NCI-H460 (cell line): ENCODE measurements at places on chromosomes 4 and X.

DNA sequence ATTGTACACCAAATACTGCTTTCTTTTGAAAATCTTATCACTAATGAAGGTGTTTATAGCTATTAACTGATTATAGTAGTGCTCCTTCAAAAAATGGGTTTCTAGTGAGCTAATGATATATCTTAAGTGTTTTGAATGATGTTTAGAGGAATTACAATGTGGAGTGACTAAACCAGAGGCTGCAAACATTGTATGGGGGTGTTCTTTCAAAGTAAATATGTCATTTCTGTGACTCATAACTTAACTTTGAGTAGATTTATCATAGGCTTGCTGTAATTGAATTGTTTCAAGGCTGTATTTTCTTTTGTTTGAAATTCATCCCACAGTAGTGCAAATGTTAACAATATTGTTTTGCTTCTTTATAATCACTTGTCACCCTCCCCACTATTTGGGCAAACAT, 141.6 kb downstream of the IL1RAPL2 start:
- DNase-seq = no peak

DNA sequence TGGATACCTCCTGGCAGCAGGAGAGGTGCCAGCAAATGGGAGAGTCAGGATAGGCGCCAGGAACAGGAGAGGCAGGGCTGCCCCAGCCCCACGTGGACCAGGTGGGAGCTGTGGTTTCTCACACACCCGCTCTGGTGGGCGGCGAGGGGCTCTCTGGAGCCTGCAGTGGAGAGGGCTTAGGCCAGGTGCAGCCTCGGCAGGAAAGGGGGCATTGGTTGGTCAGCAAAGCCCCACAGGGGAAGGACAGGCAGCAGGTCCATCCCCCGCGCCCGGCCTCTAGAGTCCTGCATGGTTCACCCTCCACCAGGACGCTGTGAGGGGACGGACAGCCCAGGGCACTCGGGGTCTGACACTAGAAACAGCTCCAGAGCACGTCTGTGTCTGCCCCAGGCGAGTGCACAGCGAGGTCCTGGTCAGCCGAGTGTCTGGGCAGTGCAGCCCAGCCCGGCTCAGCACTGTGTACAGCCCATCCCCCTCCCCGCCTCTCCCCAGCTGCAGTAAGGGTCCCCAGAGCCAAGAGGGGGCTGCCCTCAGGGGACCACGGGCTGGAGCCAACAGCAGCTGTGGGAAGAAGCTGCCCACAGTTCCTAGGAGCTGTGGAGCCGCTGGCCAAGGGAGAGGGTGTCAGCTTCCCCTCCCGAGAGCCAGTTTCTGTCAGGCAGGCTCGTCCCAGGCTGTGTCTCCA, 8.2 kb downstream of the ATP5ME start:
- no peak for DNase-seq

DNA sequence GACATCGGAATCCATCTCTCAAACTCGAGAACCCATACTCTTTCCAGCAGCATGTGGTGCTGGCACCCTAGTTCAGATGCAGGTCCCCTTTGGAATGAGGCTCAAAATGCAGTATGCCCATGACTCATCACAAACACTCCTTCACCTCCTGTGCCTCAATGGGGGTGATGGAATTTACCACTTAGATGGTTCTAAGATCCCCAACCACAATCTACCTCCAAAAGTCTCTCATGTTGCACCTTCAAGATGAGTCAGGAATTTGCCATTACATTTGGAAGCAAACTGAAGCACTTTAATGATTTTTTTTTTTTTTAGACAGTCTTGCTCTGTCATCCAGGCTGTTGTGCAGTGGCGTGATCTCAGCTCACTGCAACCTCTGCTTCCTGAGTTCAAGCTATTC, 8.5 kb upstream of the MID1 start:
- DNase-seq = no peak

- DNase-seq = no peak
These were observed 219.8 kb downstream of the SHROOM3 start for GRCh38 chr4:76654791-76655190.

DNA sequence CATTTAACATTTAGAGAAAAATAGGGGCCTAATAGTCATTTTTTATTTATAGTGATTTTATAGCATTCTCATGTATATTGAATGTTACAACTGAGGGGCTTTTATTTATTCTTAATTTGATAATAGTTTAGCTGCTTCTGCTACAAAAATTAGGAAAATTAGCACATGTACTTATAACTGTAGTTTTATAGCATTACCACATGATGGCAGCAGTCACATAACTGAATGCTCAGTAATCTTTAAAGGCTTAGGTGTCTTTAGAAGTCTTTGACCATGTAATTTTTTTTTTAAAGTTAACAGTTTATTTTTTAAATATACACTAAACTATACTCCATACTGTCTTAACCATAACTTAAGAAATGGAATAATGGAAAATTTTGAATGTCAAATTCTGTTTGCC, 136.6 kb downstream of the STAG2 start:
- peak; percentile 9 for DNase-seq

DNA sequence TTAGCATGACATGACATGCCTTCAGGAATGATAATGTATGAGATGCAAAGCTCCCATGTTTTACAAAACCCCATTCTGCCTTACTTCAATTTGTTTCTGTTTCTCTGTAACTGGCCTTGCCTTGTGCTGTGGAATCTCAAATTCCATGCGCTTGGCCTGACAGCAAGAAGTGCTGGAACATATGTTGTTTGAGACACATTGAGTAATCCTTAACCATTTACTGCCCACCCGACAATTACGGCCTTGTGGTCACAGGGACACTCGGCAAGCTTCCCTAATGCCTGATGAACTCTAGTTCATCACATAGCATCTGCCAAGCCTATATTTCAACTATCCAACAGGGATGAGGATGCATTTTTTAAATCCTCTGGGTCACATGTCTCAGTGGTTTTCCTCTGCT, 226.4 kb upstream of the CASK start:
- DNase-seq = no peak

DNA sequence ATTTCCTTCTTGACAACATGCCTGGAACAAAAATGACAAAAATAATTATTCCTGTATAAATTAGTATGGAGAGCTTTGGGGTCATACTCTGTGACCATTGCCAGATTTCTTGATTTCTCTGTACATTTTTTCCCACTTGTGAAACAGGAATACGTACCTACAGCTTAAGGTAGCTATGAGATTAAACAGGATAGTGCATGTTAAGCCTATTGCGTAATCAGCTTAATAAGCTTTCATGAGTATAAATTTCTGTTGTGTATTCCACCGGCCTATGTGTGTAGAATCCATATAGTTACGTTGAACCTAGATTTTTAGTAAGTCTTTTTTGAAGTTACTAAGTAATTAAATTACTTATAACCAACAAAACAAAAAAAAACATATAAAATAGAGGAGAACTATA, 334.9 kb downstream of the DCTD start:
- DNase-seq = no peak

DNA sequence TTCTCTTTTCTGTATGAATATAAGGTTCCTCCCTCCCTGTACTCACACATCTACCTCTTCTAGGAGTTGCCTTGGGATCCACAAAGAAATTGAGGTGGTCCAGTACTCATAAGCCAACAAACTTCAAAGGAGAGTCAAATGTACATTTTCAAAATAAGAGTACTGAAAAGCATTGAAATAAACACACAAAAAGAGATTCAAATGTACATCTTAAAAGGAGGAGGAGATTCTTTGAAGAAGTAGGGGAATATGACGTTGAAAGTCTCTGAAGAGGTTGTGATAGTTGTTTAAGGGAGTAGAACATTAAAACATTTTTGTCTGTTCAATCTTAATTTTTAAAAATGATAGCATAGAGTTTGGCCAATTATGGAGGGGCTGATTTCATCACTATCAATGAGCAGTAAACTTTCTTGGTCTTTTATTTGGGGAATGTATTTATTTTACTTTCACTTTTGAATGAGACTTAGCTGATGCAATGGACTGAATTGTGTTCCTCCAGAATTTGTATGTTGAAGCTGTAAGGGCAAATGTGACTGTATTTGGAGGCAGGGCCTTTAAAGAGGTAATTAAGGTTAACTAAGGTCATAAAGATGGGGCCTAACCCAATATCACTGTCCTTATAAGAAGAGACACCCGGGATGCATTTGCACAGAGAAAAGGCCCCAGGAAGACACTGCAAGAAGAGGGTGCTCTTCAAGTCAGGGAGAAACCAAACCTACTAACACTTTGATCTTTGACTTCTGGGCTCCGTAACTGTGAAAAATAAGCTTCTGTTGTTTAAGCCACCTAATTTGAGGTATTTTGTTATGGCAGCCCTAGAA, 226.3 kb upstream of the PGRMC2 start:
- no peak for DNase-seq

DNA sequence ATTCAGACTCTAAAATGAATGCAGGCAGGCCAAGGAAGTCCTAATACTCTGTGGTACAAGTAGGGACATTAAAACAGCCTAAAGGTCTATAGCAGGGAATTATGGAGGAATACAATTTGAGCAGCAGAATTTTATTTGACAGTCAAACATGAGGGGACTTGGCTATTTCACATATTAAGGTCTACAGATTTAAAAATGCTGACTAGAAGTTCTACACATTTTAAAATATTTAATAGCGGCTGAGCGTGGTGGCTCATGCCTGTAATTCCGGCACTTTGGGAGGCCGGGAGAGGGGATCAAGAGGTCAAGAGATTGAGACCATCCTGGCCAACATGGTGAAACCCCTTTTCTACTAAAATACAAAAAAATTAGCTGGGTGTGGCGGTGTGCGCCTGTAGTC, 10.8 kb downstream of the HAUS3 start:
- DNase-seq = no peak

GRCh38 chrX:10039821-10040793, 72.9 kb downstream of the CLDN34 start:
- no peak for DNase-seq

GRCh38 chr4:168197926-168198325, 105.6 kb downstream of the ANXA10 start:
- no peak for DNase-seq

DNA sequence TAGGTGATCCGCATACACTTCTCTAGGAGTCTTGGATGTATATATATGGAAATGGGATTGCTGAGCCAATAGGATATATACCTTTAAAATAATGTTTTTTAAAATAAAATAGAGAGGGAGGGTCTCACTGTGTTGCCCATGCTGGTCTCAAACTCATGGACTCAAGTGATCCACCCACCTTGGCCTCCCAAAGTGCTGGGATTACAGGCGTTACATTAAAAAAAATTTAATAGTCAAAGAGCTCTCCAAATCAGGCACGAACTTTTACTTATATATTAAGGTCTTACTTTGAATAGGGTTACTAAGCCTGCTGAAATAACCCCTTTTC, 109.0 kb downstream of the GNL3L start:
- DNase-seq = no peak
